ENCODE measurements at places on chromosomes 13 and 19.

GRCh38 chr13:45658586-45659235 is 43.2 kb upstream of the ERICH6B start:
- no peak for DNase-seq

- no peak for DNase-seq
Observed at GRCh38 chr19:49573009-49573408, 7.3 kb downstream of the NOSIP start.

- DNase-seq: peak; percentile 37
Observed at GRCh38 chr19:2478756-2479555, 3.0 kb downstream of the GADD45B start.

DNA sequence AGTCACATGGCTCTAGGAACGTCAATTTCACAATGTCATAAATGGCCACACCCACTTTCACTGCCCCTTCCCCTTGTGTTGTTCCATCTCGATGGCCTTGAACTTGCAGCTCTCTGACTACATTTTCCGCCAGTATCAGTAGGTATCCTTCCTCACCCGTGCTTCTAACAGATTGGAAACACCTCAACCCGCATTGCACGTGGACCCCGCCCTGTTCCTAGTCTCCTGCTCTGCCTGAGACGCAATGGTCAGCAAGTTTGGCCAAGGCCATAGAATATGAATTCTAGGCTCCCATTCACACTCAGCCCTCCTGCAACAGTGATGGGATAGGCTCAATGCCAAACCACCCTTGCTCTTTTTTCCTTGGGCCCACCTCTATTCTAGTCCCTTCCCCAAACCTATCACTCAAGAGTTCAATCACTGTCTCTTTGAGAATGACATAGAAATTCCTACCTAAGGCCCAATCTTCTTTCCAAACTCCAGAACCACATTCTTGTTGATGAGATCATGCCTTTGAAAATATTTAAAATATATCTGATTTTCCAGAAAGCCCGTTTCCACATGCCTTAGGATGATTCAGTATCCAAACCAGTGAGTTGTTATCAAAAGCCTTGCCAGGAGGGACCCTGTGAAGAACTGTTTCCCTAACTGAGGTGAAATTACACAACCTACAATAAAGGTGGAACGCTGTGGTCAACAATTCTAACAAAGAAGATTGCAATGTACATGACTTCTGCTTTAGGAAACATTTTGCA is 334.6 kb downstream of the MYO16 start:
- no peak for DNase-seq

GRCh38 chr13:86510792-86511191 is 711.6 kb upstream of the SLITRK6 start:
- DNase-seq: peak; percentile 1

DNA sequence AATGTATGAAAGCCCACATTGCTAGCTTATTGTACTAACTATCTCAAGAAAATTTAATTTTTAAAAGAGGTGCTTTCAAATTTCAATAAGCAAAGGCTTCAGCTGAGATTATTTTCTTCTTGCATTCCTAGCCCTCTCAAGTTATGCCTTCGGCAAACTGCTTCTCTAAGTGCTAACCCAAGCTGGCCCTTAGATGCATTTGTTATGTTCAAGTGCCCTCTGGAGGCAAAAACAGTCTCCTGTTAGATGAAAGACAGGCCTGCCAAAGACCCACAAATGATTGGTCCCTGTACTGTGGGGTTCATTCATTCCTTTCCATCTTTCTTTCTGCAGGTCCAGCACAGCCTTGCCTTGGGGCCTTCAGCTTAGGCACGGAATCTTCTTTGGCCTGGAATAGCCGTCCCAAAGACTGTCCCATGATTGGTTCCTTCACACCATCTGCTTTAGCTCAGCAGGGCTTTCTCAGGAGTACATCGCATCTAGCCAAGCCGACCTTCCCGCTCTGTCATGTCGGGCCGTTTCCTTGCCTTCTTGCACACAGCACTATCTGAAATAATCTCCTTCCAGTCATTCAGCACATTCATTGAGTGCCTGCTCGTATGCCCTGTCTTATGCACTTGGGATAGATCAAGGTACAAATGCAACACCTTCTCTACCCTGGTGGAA is 26.4 kb upstream of the TPTE2 start:
- no peak for DNase-seq

GRCh38 chr13:80361883-80362327 is 21.0 kb upstream of the SPRY2 start:
- DNase-seq: no peak

- DNase-seq: peak; percentile 42
Observed at GRCh38 chr19:45164577-45165335, 4.0 kb upstream of the NKPD1 start.

GRCh38 chr13:70088926-70089325 is 18.7 kb upstream of the ATXN8OS start:
- no peak for DNase-seq

DNA sequence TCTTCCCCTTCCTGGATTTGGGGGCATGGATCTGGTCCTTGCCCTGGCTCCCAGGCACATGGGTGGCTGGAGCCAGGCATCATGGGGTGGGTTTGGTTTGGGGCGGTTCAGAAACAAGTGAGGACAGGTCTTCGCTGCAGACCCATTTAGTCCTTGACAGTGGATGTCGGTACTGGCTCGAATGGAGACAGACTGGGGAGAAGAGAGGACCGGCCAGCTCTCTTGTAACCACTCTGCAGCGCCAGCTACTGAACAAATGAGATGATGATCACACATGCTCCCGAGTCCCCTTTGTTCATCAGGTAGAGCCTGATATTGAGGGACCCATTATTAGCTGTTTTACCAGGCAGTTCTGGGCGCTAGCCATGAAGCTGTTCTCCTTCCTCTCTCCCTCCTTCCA is 64.5 kb downstream of the CHST8 start:
- no peak for DNase-seq

- no peak for DNase-seq
Observed at GRCh38 chr13:52887165-52887564, 38.7 kb upstream of the PCDH8 start.

DNA sequence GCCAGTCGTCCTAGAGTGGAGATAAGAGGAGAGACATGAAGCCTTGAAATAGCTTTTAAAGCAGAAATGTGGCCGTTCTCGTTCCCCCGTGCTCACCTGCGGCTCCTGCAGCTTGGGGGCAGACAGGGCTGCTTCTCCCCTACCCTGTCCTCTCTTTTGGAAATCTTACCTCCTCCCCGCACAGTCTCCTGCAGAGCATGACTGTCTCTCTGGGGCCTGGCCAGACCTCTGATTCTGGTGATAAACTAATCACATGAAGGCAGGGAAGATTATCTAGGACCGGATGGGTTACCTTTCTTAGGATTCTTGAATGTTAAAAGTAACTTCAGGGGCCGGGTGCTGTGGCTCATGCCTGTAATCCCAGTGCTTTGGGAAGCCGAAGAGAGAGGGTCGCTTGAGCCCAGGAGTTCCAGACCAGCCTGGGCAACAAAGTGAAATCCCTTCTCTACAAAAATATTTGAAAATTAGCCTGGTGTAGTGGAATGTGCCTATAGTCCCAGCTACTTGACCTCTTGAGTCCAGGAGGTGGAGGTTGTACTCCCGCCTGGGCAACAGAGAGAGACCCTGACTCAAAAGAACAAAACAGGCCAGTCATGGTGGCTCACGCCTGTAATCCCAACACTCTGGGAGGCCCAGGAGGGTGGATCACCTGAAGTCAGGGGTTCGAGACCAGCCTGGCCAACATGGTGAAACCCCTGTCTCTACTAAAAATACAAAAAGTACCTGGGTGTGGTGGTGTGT is 8.1 kb downstream of the CEBPA start:
- DNase-seq: no peak

DNA sequence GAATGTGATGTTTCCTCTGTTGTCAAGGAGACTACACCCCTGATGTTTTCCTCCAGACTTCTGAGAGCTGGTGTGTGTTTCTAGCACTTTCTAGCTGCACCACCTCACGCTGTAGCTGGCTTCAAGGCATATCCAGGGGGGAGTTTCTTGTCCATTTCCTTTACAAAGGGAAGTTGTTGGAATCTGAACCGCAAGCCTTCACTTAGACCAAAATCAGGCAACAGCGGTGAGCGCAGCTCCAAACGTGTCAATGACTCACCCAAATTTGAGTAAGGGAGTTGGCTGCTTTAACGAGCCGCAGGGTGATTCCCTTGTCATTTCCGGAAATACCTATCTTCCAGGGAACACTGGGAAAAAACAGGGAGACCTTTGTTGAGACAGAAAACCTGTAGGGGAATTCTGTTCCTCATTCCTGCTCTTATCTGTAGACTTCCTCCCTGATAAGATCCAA is 2.5 kb downstream of the LDLR start:
- peak; percentile 71 for DNase-seq

GRCh38 chr19:14119644-14120496 is 2.3 kb upstream of the PRKACA start:
- no peak for DNase-seq

DNA sequence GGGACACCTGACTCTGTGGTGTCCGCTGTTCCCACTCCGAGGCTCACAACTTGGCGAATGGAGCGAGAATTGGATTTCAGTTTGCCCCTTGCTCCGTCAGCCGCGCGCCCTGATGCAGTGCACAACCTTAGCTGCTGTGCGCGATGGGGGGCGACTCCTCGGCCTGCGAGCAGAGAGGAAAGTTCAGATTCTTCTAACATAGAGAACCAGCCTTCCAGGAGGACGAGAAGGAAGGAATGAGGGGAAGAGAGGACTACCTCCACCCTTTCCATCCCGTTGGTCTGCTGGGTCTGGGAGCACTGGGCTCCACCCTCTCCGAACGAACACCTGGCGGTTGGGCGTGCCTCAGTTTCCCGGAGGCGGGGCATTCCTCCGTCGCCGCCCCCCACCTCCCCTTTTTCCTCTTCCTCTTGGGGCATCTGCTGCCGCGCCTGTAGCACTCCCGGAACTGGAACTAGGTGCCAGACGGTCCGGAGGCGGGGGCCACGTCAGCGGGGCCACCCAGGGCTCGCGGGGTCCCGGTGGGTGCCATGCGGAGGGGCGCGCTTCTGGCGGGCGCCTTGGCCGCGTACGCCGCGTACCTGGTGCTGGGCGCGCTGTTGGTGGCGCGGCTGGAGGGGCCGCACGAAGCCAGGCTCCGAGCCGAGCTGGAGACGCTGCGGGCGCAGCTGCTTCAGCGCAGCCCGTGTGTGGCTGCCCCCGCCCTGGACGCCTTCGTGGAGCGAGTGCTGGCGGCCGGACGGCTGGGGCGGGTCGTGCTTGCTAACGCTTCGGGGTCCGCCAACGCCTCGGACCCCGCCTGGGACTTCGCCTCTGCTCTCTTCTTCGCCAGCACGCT is at the start of gene KCNK6:
KCNK6 (plus strand) TSS at position 425 of the 838 bp plus-strand sequence; CDS start at position 531, 106 bp downstream.
- DNase-seq: peak; percentile 53

DNA sequence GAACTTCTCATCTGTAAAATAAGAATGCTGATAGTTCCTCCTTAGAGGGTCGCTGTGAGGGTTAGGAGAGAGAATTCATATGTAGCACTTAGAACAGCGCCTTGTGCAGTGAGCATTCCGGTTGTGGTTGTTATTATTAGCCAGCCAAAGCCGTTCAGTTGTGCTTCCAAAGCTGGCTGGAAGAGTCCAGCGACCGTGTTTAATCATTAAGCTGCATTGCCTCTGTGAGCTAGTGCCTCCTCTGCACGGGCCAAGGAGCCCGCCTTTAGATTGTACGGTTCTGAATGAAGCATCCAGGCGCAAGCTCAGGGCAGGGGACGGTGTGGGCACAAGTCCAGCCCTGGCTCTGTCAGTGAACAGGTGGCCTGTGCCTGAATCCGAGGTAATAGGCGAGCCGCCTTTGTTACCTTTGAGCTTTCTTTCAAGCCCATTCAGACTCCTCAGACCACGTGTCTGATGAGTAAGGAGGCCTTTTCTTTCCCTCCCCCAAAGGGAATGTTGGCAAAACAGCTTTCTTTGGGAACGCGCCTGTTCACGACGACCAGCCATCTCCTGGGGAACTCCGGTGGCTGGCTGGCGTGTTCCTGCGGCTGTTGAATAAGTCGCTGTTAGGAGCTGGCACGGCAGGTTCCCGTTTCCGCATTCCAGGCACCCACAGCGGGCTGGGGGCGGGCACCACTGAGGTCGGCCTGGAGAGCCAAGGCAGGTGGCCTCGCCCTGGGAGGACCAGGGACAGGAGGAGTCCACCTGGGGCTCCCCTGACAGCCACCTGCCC is 25.1 kb downstream of the SIPA1L3 start:
- no peak for DNase-seq

GRCh38 chr13:76687467-76687866 is 198.7 kb downstream of the KCTD12 start:
- no peak for DNase-seq

- DNase-seq: no peak
Observed at GRCh38 chr19:8238251-8238650, 29.1 kb downstream of the CERS4 start.

DNA sequence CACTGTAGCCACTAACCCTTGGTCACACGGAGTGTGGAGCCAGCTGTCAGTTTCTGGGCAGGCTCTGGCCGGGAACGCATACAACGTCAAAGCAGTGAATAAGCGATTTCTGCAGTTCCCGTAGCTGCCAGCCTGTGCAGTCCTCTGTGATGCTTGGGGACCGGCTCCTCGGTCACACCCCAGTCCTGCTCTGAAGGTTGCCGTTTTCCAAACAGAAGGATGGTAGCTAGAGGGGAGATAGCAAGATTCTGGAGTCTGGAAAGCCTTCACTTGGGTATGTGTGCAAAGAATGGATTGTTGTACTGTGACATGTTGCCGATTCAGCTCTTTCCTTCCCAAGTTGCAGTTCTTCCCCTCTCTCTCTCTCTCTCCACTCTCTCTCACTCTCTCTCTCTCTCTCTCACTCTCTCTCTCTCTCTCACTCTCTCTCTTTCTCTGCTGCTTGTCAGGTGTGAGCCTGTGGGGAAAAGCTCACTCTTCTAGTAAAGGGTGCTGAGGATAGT is 38.7 kb upstream of the C1QTNF9 start:
- DNase-seq: peak; percentile 87

- DNase-seq: no peak
Observed at GRCh38 chr13:27000686-27001085, 170.9 kb downstream of the USP12 start.

DNA sequence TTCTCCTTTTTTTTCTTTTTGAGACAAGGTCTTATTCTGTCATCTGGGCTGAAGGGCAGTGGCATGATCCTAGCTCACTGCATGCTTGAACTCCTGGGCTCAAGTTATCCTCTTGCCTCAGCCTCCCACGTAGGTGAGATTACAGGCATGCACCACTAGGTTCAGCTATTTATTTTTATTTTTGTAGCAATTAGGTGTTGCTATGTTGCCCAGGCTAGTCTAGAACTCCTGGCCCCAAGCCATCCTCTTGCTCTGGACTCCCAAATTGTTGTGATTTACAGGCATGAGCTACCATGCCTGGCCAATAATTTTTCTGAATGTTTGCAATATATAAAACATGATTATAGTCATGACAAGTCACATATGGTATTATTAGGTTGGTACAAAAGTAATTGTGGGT is 161.1 kb upstream of the ATXN8OS start:
- no peak for DNase-seq

GRCh38 chr13:64239372-64239771 is 2823.7 kb upstream of the PCDH20 start:
- no peak for DNase-seq

- DNase-seq: no peak
Observed at GRCh38 chr19:17309965-17310461, 650 bp downstream of the DDA1 start.

DNA sequence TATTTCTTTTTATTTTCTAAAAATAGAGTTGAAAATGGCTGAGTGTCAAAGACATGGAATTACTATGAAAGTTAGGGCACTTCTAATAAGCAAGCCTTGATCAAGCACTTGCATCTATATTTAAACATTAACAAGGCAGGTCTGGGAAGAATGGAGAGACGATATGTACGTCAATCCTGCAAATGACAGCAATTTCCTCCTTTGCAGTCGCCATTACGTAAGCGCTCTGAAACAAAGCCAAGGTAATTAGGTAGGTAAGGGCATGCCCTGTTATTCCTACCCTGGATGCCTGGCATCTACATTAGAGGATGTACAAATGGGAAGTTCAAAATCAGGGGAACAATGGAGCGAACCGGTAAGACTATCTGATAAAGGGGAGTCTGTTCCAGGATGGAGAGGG is 664.0 kb upstream of the ARGLU1 start:
- no peak for DNase-seq

Measured in T-helper 2 cell (primary cell).